AG20443 (cell line): ENCODE measurements at places on chromosomes 4 and X.

DNA sequence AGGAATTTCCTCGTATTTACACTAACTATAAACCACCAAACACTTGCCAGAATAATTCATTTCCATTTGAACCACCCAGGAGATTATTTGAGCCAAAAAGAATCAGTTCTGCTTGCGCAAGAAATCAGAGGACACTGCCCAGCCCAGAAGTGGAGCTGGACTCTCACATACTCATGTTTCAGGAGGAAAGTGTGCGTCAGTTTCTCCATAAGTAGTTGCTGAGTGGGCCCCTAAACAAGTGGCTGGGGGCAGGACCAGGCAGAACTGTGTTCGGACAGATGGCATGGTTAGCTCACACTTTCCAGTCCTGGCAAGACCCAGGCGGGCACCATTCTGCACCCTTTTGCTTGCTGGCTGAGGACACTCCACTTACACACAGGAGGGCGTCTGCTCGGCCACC lies 38.8 kb downstream of the BTC start:
- no peak for DNase-seq

GRCh38 chr4:175875993-175876771 lies 64.1 kb upstream of the GPM6A start:
- DNase-seq, result no peak

DNA sequence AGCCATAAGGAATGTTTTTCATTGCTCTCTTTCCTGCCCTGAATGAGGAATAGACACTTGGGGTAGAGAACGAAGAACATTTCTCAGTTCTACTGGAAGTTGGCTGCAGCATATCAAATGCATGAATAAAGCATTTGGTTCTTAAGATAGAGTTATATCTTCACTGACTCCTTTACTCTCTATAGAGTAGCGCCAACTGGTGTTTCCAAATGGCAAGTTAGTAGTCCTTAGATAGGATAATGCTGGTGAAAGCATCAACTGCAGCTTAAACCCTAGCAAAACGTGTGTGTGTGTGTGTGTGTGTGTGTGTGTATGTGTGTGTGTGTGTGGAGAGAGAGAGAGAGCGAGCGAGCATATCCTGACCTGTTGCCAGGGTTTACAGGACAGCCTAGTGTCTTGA lies 62.2 kb upstream of the FRMPD4 start:
- DNase-seq, result no peak

GRCh38 chr4:7196288-7196651 lies 3.9 kb downstream of the SORCS2 start:
- DNase-seq, result no peak

GRCh38 chr4:7280926-7281690 lies 88.8 kb downstream of the SORCS2 start:
- peak; percentile 79 for DNase-seq

- no peak for DNase-seq
These were observed 312.4 kb downstream of the ARHGAP10 start for GRCh38 chr4:148044089-148044911.

DNA sequence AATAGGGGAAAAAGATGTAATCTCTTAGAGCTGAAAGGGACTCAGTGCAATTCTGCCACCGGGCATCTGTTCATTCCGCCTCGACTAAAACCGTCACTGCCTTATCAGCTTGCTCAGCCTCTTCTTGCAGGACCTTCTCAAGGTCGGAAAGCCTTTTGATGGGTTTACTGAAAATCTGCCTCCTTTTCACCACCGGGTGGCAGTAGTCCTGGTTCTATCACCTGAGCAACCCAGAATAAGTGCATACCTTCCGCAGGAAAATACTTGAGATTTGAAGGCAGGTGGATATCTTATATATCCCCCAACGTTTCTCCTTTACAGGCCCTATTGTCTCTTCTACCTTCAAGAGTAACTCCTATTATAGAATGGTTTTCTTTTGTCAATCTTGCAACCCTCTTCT lies 103.4 kb upstream of the PAK3 start:
- DNase-seq, result peak; percentile 30

DNA sequence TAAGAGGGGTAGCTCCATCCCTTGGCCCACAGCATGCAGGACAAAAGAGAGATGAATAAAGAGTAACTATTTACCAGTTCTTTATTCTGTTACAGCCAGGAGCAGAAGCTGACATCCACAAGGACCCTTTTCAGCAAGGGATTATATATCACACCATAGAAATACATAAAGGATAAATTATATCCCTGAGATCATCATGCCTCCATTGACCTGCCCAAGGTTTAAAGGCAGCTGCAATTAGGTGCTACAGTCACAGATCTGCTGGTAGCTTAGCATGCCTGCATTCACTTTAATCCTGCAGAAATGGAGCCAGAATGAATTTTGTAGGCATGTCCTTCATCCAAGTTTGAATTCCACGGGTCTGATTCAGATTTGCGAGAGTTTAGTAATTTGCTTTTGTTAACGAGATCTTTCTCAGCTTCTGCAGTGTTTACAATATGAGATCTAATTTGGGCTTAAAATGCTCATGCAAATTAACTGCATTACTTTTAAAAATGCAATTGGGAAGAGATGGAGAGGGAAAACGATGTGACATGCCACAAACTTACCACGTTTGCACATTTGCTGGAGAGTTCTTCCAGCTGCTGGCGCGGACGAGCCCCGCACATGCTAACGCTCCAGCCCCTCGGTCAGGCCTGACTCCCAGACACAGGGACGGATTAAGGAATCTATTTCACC lies 327.0 kb upstream of the NOCT start:
- peak; percentile 45 for DNase-seq

GRCh38 chr4:95798003-95798402 lies 41.9 kb upstream of the PDHA2 start:
- no peak for DNase-seq

DNA sequence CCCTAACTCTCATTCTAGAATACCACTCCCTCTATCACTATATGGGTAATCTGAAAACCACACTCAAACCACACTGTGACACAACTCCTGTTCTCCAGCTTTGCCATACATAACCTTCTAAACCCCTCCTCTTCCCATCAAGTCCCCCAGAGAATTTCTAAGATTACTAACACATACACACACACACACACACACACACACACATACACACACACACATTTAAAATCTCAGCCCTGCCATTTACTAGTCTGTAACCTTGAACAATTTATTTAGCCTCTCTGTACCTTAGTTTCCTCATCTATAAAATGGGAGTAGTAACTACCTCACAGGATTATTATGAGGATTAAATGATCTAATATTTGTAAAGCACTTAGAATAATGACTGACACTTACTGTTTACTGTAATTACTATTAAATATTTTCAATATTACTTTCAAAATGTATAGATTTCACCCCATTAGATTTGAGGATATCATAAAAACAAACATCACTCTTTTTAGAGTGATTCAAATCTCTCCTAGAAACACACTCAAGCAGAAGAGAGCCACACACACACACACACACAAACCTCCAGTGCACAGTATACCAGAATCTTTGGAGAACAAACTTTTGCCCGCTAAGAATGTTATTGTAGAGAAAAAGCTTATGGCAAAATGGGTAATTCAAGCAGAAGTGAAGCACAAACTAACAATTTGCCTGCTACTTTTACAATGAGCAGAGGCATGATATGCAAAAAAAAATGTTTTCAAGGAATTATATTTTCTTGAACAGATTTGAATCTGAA lies 3.8 kb downstream of the ANKRD50 start:
- no peak for DNase-seq

DNA sequence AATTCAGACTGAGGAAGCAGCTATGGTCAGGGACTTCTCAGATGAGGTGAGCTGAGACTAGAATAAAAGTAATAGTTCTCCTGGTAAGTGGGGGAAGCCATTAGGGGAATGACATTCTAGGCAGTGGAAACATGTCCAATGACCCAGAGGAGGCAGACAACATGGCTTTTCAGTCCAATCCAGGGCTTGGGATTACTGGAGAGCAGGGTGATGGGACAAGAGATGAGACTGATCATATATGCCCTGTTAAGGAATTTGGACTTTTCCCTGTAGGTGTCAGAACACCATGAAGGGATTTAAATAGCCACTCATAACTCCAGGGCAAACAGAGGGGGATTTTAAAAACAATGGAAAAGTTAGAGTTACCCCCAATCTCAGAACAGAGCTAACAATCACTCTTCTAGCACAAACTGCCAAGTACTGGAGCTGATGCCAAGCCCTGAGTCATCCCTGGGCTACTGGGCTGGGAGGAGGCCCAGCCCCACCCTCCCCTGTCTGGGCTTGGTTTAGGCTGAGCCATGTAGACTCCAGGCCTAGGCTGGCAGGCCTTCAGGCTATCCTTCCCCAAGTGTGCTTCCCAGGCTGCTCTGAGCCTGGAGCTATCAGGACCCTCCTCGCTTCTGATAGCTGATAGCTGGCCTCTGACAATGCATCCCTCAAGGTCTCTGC lies 22.7 kb upstream of the MSN start:
- peak; percentile 90 for DNase-seq

DNA sequence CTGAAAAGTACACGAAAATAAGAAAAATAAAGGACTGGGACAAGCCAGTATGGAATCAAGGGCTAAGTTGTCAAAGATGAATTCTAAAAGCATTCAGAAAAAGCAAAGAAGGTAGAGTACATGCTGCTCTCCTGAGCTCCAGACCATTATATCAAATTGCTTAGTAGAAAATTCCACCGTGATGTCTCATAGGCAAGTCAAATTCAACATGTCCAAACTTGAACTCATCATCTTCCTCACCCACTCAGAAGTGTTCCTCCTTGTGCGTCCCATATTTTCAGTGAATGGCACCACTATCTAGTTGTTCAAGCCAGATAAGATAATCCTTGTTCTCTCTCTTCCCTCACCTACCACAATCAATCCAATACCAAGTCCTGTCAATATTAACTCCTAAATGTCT lies 37.5 kb upstream of the IL13RA2 start:
- DNase-seq, result no peak
